Kidney (tissue), 22 donors: ENCODE measurements at places on chromosomes 7 and 10.

- DNase-seq, result no peak
Observed at GRCh38 chr10:49070701-49071100, 44.6 kb downstream of the VSTM4 start.

DNA sequence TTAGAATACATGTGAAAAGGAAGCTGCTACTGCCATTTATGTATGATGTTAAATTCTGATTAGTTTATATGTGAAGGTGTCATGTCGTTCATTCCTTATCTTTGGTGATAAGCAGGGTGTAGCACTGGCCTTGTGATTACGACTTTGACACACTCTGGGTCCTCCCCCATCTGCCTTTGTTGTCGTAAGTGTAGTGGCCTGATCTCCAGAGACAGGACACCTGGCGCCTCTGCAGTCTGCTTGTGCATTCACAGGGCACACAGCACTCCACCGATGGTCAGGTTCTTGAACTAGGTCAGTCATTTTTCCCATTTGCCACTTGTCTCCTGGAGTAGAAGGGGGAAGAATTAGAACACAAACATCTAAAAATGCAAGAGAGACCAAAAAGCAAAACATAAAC, 186.0 kb downstream of the PRKCQ start:
- peak; percentile 55 for DNase-seq

GRCh38 chr7:89223900-89224395, 428.4 kb upstream of the TEX47 start:
- no peak for DNase-seq

DNA sequence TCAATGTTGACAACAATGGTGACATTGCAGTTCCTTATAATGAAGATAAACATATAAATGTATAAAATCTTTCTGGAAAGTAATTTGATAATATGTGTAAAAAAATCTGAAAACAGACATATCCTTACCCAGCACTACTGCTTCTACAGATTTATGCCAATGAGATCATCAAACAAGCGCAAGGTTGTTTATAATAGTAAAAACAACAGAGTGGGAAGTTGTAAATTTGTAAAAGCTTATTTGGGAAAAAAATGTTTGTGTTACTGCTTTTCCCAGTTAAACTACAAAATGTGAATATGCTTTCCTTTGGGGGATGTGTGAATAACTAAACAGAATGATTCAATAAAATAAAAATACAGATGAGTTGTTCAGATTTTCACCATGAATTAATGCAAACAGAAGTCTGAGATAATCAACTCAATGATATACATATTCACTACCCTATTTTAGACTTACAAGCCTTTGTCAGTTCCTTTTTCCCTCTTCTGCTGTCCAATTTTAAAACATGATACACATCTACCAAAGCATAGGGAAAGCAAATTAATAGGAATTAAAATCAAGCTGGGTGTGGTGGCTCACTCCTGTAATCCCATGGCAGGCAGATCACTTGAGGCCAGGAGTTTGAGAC, 82.1 kb downstream of the USP6NL start:
- DNase-seq, result no peak

- DNase-seq, result no peak
Observed at GRCh38 chr7:75055830-75056772, 17.5 kb downstream of the RCC1L start.

DNA sequence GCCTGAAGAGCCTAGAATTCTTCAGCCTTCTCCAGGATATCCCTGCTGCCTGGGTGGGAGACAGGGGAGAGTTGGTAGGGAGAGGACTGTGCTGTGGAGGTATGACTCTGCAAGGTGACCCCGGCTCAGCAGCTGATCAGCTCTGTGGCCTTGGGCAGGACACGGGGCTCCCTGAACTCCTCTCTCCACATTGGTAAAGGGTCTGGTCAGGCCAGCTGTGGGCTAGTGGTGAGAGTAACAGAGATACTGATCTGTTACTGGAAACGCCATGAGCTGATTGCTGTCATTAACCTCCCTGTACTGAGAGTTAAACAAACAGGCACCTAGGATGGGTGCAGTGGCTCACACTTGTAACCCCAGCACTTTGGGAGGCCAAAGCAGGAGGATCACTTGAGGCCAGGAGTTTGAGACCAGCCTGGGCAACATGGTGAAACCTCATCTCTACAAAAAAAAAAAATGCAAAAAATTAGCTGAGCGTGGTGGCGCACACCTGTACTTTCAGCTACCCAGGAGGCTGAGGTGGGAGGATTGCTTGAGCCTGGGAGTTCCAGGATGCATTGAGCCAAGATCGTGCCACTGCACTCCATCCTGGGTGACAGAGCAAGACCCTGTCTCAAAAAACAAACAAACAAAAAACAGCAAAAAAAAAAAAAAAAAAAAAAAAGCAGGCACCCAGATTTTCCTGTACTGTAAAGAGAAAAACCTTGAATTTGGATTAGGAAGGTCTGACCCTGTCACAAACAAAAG, 151.5 kb downstream of the CUX1 start:
- no peak for DNase-seq

DNA sequence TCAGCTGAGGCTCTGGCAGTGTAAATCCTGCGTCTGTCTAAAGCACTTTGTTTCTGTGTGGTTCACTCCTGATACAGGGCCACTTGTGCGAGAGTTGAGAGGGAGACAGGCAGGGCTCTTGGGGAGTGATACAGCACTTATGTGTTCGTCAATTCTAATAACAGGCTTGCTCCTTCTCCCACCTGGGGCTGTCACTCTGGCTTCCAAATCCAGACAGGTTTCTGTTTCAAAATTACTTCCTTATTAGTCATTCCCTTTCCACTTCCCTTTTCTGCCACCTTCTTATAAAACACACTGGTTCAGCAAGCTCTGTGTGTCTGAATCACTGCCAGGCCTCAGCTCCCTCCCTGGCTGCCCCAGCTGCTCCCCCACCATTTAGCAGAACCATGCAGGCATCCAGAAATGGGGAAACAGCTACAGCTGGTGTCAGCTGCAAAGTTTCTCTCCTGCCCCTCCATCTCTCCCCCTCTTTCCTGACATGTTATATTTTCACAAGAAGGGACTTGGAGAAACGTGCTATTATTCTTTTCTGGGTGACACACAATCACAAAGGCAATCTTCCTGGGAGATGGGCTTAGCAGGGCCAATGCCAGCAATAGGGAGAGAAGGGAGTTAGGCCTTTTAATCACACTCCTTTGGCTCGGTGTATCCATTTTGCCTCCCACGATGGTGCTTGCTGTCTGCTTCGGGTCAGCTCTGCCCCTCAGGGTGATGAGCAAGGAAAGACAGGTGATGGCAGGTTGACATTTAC, 58.4 kb upstream of the ZNRF2 start:
- DNase-seq, result peak; percentile 88

DNA sequence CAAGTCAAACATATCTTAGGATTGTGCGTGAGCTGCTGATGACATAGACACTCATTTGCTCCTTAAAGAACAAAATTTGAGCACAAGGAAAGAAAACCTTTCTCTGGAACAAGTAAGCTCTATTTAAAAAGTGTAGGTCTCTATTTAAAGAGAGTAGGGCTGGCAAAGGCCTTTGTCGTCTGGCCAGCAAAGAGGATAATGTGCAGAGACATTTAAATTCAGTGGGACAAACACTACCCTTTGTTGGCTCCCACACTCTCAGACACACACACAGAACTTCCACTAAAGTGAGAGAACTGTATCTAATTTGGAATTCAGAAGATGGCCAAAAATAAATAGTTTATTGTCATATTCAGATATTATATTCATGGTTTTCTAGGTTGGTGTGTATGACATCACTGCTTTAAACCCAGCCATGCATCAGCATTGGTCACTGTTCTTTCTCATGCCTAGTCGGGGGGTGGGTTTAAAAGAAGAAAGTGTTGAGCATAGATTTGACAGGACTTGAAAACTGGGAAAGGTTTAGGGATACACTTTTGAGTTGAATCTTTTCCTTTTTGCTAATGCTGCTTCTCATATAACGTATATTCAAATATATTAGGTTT, 49.5 kb upstream of the HDAC9 start:
- no peak for DNase-seq

DNA sequence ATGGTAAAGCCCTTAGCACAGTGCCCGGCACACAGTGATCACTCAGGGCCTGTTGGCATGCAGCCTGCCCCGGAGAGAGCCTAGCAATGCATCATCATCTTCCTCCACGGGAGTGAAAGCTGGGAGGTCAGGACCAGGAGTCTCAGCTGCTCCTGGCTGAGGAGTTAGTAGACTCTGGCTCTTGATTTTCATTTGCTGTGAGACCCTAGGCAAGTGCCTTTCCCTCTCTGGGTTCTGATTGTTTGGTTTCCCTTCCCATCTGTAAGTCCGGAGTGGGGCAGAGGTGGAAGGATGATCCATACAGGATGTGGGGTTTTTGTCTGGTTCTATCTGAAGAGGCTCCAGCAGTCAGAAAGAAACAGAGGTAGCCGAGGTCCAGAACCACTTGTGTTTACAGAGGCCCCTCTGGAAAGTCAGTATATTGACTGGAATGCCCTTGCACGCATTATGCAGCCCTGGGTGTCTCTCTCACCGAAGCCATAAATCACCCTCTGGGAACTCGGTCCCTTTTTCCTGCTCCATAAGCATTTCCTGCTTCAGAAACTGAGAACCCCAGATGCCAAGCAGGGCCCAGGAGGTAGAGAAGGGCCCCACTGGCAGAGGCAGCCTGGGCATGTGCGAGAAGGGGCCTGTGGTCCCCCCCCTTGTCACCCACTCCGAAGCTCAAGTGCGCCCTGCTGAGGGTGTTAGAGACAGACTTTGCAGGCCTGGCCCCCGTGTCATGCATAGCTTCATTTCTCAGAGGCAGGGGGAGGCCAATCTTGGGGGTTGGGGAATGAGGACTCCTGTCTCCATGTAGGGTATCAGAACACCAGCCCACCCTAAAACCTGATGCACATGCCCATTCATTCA, 8.5 kb downstream of the UNC5B start:
- no peak for DNase-seq

- DNase-seq, result no peak
Observed at GRCh38 chr10:83302623-83303022, 836.7 kb upstream of the GHITM start.

GRCh38 chr7:134188311-134188710, 61.2 kb downstream of the LRGUK start:
- DNase-seq, result no peak

DNA sequence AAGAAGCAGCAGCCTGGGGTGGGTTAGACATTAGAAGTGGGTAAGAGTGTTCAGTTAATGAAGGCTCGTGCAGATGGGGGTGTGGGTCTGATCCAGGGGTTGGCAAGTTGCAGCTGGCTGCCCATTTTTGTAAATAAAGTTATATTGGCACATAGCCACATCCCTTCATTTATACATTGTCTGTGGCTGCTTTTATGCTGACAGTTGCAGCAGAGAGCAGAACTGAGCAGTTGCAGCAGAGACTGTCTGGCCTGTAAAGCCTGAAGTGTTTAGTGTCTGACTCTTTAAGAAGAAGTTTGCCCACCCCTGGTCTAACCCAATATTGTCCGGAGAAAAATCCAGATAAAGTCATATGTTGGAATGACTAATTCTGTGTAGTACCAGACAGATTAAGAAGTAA, 38.1 kb downstream of the GLRX3 start:
- DNase-seq, result no peak

GRCh38 chr10:8221451-8221850, 167.0 kb downstream of the GATA3 start:
- peak; percentile 19 for DNase-seq

DNA sequence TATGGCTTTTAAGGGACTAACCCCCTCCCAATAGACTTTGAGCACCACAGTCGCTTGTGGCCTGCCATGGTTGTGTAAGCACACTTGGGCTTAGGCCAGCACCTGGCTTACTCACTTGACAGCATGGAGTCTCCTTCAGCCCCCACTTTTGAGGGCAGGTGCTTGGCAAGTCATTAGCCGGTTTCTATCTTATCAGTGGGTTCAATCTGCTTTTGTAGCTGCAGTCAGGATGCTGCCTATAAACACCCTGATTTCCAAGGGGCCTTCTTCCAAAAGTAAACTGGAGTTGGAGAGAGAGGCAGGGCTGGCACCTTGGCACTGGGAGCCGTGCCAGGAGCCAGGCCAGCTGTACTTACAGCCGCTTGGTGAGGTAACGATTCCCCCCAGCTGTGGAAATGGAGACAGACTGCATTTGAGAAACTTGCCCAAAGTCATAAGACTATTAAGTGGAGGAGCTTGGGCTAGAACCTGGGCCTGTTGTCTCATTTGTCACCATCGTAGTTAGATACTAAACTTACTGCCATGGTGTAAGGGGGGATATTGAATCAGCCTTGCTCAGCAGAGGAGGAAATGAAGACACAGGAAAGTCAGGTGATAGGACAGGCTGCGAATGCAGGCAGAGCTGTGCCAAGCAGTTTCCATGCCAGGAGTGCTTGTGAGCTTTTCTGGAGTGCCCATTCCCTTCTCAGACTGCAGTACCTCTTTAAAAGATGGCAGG, 92.2 kb upstream of the EFCAB10 start:
- no peak for DNase-seq

- DNase-seq, result no peak
Observed at GRCh38 chr7:103811290-103811689, 178.2 kb downstream of the RELN start.

GRCh38 chr7:24874791-24875190, 105.2 kb downstream of the OSBPL3 start:
- DNase-seq, result no peak

DNA sequence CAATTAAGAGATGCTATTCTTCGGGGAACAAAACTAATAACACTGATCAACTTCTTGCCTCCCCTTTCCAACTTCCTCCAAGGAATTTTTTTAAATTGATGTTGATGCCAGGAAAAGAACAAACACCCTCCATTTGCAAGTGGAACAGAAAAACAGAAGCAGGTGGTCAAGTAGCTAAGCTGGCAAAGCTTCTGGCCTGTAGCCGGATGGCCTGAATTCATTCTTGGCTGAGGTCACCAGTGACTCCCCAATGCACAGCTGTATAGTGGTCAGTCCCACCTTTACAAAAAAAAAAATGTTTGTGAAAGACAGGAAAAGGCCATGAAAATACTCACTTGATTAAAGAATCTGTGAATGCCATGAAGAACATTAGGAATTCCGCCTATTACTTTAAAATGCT, 39.1 kb downstream of the DOCK4 start:
- no peak for DNase-seq

DNA sequence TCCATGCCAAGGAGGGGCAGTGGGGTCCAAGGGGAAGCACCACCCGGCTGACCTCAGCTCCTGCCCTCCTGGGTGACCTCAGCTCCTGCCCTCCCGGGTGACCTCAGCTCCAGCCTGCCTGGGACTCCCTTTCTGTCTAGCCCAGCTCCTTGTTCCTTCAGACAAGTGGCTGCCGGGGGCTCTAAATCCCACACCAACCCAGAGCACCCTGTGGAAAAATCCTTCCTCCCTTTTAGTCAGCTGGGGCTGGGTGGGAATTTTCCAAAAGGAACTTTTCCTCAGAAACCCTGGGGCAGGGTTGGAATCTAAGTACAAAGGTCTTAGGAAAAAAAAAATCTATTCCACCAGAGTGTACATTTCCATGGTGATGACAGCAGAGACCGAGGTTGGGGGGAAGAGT, 36.3 kb downstream of the AKR1B1 start:
- no peak for DNase-seq

DNA sequence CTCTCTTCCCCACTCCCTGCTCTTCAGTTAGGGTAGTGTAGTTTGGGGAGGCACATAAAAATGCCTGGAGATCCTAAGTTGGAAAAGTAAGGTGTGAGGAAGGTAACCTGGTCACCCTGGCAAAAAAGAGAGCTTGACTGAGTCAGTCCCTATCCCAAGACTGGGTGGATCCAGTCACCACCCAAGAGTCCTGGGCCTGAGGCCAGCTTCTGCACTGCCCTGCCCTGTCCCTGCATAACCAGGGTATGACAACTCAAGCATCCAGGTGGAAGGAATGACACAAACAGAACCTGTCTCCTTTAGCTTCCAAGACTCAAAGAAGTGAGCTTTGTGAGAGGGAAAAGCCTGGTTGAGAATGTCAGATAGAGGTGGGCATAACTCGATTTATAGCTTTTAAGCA, 26.9 kb upstream of the SORBS1 start:
- no peak for DNase-seq
